ENCODE measurements at places on chromosomes 5 and 9.

DNA sequence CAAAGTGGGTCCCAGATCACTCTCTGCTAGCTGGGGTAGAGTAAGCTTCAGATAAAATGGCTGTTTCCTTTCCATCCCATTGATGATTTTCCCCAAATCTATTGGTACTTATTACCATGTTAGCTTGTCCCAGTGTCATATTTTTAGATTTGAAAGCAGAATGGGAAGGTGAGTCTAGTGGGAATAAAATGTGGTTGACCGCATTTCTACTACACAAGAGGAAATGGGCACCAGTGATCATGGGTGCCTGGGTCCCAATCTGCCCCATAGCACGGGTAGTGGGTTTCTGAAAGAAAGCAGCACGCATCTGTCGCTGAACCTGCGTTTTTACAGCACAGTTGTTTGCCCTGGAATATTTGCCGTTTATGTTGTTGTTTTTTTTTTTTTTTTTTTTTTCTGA, 20.1 kb downstream of the DAPK1 start:
- DNase-seq = no peak

DNA sequence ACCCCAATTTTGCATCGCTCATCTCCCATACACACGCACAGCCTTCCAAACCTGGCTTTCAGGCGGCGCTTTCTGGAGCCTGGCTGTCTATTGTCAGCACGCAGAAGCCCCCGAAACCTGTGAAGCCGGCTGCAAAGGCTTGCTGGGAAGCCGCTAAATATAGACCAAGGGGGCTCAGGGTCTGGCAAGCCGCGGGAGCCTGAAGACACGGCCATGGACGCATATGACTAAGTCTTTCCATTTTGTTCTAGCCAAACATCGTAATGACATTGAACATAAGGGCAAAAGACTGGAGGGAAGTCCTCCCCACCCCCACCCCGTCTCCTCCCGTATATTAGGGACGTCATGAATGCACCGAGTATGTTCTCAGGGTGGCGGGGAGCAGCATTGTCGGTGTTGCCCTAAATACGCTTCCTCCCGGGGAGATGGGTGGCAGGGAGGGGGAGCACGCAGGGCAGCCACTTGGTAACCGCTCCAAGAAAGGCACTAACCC, 1.1 kb downstream of the CTNND2 start:
- DNase-seq = peak; percentile 3

- DNase-seq = no peak
These were observed 110.3 kb upstream of the PTCH1 start for GRCh38 chr9:95626885-95627558.

DNA sequence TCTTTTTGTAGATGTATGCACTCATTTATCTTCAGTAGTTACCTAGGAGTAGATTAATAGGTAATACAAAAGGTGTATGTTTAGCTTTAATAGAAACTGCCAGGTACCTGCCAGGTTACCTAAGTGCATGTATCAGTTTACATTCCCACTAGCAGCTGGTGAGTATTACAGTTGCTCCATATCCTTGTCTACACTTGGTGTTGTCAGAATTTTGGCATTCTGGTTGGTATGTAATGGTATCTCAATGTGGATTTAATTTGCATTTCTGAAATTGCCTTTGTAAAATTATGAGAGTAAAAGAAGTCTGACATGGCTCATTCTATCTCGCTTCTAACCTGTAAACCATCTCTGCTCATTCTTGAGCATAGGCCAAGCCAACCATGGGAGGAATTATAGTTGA, 38.3 kb upstream of the SIL1 start:
- DNase-seq = no peak

- no peak for DNase-seq
These were observed 41.3 kb upstream of the ITGA2 start for GRCh38 chr5:52947851-52948250.

DNA sequence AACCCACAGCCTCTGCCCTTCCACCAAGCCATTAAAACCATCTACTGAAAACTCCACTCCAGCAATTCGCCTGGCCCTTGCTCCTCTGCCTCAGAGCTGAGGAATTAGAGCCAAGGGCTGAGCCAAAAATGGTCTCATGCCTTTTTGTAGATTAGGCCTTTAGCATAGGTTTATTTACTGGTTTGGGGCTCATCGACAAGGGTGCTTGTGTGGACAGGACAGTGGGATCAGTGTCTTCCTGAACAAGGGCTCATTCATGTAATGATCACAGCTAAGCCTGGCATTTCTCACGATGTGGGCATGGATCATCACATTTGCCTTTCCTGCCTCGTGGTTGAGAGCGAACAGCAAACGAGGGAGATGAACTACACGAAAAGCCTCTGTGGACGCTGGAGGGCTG, 59.2 kb upstream of the PHF24 start:
- no peak for DNase-seq

- DNase-seq = no peak
These were observed 209.0 kb downstream of the CSNK1G3 start for GRCh38 chr5:123720955-123721354.

DNA sequence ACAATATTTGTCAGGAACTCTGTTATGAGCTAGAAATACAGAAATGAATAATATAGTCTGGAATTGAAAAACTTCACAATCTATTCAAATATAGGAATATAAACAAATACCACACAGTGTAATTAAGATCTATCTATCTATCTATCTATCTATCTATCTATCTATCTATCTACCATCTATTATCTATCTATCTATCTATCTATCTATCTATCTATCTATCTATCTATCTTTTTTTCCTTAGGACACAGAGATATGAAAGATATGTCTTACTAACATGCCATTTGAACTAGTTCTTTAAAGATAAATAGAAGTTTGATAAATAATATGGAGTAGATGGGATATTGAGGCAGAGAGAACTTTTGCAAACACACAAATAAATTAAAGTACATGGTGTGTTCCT, 357.8 kb downstream of the PARP8 start:
- DNase-seq = no peak

GRCh38 chr9:17627641-17628040, 48.8 kb downstream of the SH3GL2 start:
- no peak for DNase-seq

DNA sequence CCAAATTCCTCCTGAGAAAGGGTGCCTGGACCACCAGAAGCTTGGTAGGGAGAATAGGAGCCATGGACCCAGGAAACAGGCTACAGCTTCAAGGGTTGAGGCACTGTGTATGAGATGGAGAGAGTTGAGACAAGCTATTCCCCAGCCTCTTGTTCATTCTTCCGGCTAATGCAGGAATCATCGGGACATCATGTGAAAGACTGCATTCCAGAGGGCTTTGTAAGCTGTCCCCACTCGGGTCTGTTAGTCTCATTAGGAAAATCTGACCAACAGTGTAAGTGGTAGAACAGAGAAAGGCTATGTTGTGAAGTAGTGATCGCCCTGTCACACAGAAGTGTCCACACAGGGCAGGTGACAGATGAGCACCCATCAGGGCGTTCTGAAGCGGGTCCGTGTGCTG, 81.4 kb downstream of the GABBR2 start:
- DNase-seq = no peak

GRCh38 chr9:100066539-100066938, 32.3 kb downstream of the ERP44 start:
- peak; percentile 26 for DNase-seq

DNA sequence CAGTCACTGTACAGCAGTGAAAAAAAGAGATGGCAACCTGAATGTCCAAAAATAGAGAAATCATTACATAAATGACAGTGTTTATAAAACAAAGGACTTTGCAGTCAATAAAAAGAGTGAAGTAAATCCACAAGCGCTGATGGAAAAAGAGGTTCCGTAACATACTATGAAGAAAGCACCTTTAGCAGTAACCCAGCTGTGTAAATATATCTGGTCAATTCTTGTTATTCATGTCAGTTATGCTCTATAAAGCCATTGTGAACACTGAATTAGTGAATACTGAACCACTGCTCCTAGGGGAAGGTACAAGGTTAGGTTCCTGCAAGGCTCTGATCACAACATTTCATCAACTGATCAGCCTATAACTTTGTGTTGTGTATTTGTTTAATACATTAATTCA, 39.5 kb downstream of the CCNJL start:
- DNase-seq = no peak

DNA sequence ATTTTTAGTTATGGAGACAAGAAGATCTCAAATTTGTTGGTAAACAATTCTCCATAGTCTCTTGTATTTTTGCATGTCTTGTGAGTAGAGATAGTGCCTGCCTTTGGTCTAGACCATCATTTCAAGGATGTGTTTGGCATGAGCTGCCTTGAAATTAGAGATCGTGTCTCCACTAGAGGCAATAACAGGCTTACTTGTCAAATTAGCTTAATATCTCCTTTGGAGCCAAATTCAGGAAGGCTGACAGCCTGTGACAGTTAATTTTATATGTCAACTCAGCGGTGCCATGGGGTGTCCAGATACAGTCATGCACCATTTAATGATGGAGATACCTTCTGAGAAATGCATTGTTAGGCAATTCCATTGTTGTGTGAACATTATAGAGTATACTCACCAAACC, 24.8 kb upstream of the PRDM9 start:
- DNase-seq = no peak

- no peak for DNase-seq
These were observed 162.5 kb downstream of the SPOCK1 start for GRCh38 chr5:137336565-137337120.

GRCh38 chr9:110016340-110016739, 191.6 kb downstream of the C9orf152 start:
- DNase-seq = no peak

GRCh38 chr9:123867034-123867433, 62.9 kb downstream of the DENND1A start:
- DNase-seq = no peak

DNA sequence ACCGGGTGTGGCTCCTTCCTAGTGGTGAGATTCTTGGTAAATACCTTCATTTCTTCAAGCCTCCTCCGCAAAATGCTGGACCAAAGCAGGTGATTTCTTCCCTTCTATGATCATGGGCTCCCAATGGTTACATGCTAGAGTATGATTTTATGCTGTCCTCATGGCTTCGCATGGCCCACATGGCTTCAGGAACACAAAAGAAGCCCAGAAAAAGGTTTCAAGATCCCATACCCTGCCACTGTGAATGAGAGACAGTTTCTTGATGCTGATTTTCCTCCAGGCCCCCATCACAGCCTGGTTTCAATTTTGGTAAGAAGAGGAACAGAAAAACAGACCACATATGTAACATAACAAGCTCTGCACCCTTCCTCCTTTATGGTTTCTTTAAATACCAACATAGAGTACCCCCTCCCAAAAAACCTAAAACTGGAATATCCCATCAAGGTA, 2.4 kb upstream of the RXFP3 start:
- DNase-seq = peak; percentile 59

DNA sequence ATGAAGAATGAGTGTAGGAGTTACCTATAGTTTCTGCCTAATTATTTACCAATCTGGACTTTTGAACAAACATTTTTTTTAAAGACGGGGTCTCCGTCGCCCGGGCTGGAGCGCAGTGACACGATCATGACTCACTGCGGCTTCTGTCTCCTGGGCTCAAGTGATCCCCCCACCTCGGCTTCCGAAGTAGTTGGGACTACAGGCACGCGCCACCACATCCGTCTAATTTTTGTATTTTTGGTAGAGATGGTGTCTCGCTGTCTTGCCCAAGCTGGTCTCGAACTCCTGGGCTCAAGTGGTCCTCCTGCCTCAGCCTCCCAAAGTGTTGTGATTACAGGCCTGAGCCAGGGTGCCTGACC, 1.5 kb downstream of the CTNNA1 start:
- no peak for DNase-seq

DNA sequence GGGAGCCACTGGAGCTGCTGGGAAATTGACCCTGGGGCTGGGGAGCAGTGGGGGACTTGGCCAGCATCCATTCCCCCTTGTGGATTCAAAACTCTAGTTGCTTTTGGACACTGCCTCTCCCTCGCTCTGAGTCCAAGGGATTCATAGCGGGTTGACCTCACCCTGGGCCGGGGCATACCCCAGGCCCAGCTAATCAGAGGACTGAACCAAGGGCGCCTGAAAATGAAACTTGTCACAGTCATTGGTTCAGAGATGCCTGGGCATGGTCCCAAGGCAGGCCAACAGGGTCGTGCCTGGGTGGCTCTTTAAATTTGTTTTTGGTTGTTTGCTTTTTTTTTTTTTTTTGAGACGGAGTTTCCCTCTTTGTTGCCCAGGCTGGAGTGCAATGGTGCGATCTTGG, 22.6 kb downstream of the STK10 start:
- no peak for DNase-seq

- DNase-seq = no peak
These were observed 65.3 kb downstream of the CDC14B start for GRCh38 chr9:96554326-96554725.

Measured in GM10248 (cell line).